Fibroblast of skin of scalp (primary cell): ENCODE measurements at places on chromosomes 4 and X.

DNA sequence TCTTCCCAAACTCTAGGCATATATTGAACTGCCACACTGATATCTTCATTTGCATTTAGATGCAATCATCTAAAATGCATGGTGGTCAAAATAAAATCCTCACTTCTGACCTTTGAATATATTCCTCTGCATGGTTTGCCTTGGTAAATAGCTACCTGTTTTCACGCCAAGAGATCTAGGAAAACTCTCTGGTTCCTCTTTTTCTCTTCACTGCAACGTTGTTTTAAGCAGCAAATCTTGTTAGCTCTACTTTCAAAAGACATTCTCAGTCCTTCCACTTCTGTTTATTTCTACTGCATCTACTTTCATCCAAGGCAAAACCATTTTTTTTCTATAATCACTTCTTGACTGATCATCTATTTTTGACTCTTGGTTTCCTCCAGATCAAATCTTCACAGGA is 1001.6 kb upstream of the GRID2 start:
- no peak for DNase-seq

GRCh38 chrX:35098419-35098818 is 155.8 kb downstream of the FAM47B start:
- DNase-seq: peak; percentile 1

DNA sequence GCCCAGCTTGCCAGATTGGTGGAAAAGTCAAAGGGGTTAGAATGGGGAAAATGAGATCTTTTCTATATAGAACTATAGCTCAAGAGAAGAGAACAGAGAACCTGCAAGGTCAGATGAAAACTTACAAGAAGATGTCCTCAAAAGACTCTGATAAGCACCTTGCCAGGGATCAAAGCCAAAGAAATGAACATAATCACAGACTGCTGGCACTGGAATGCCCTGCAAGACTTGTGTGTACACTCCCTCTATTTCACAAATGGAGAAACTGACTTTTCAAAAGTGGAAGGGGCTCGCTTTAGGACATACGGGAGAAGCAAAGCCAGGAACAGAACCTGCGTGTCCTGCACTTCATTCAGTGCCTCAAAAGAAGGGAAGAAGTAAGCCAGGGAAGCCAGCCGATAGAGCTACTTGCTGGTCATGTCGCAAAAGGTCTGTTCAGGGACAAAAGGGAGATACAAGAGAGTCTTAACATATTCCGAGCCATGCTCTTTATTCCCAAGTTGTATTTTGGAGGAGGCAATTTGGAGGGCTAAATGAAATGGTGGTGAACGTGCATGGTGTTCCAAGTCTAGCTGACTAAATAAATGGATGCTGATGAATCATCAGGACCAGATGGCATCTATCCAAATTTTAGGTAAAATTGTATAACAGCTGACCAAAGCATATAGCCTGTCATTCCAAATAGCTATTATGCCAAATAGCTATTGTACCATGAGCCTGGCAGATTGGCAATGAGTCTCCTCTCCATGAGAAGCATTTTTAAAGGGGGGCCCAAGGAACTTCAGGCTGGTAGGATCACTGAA is 175.6 kb upstream of the GPC4 start:
- DNase-seq: no peak

GRCh38 chr4:152424977-152425376 is 110.9 kb downstream of the FBXW7 start:
- DNase-seq: no peak
